T-helper 2 cell (primary cell): ENCODE measurements at places on chromosomes 4 and X.

DNA sequence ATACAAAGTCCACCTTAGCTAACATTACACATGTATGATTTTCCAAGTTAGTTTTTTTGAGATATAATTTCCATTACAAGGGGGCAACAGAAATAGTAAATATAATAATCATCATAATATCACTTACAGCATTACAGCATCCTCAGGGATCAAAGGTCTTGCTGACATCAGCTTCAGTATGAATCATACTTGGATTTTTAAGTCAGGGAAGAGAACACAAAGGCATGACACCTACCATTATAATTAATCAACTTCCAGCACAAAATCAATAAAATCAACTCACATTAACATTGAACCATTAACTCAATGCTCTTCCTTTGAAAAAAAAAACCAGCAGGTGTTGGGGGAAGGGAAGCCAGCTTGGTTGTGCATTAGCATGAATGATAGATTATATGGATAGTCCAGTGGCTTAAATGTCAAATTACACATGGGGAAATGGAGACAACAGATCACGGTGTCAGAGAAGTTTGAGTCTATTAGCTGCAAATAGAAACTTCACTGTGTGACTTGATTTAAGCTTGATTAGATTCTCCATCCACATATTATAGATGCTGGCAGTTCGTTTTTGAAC, 66.9 kb upstream of the CAPN6 start:
- DNase-seq, result no peak

GRCh38 chr4:140790765-140791164, 34.6 kb upstream of the TBC1D9 start:
- no peak for DNase-seq

GRCh38 chrX:119121341-119121740, 6.3 kb downstream of the KIAA1210 start:
- DNase-seq, result no peak

- no peak for DNase-seq
Measured at GRCh38 chr4:136687118-136687517, 845.2 kb downstream of the PCDH18 start.

DNA sequence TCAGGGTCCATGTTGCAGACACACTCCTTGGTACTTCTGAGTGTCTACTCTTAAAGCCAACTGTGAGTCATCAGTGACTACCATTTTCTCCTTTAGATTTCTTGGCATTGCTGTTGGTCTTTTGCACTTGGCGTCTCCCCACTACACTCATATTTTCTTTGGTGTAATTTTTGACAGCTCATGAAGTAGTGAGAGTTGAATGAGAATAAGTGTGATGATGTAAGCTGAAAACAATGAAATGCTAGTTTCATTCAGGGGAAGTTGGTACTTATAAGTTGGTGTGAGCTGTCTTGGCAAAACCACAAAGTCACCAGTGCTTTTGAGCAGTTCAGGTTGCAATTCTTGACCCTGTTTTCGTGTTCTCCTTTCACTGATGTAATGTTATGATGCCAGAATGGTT, 142.9 kb upstream of the ARX start:
- DNase-seq, result no peak

- DNase-seq, result no peak
Measured at GRCh38 chr4:92651536-92651935, 347.8 kb downstream of the GRID2 start.

- DNase-seq, result peak; percentile 23
Measured at GRCh38 chrX:153554519-153555167, 37.2 kb downstream of the ATP2B3 start.

DNA sequence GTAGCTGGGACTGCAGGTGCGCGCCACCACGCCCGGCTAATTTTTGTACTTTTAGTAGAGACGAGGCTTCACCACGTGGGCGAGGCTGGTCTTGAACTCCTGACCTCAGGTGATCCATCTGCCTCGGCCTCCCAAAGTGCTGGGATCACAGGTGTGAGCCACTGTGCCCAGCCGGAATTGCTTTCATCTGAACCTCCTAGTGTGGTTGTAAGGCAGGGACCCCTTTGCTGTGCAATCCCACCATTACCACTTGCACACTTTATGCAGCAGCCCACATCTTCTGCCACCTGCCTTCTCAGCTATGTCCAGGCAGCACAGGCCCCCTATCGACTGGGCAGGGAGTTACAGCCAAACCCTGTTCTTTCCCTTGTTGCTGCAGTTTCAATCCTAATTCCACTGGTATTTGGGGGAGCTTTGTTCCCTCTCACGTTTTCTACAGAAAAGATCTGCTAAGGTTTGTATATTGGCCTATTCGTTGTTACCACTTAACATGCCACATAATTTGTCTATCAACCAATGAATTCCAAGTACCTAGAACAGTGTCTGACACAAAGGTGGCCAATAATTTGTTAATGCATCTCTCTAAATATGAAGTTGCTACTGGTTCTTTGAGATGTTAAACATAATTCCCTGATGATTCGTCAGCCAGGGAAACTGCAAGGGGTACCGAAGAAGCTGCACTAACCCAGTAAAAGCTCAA, 6.5 kb downstream of the RPL39 start:
- peak; percentile 30 for DNase-seq

DNA sequence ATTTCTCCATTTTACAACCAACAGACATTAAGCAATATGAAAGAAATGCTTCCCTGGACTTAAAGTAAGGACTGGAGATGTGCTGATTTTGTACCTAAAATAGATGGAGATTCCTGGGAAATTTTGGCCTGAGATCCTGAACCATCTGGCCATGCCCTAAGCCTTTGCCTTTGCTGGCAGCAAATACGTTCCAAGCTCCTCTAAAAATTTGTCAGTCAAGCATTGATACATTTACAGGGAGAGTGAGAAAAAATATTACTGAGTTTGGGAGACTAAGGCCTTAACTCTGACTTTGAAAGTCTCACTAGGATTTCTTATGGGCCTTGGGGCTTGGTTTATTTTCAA, 63.9 kb downstream of the FHDC1 start:
- no peak for DNase-seq

- DNase-seq, result no peak
Measured at GRCh38 chrX:109952050-109952449, 50.9 kb upstream of the TMEM164 start.
